Keratinocyte (primary cell): ENCODE measurements at places on chromosomes 3 and 15. TPM values are rescaled to one million over a fixed set of nuclear protein-coding genes. Genes with fewer than 3 reads are reported as not detected.

Gene C3orf85
- not detected in 3 replicates for polyA plus RNA-seq

DNA sequence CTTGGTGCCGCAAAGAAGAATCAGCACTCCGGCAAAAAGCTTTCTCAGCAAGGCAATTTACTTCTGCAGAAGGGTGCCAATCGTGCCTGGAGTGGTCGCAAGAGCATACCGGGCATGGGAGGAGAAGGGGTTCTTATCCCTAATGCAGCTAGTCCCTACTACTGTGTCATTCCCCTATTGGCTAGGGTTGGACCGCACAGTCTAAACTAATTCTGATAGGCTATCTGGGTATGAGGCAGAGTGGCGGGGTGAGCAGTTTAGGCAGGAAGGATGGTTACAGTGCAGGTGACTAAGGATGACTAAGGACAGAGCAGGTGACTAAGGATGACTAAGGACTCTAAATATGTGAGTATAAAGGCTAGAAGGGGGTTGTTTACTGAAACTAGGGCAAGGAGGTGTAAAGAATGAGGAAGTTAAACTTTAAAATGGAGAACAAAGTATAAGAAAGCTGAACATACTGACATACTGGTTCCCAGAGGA, 52.9 kb downstream of the PGBD4 start:
- peaks cover 18% of the 10 kb centered on the region for H3K36me3 ChIP-seq
- peaks cover 5% of the 10 kb centered on the region for H3K4me1 ChIP-seq
- peak overlapping the region; percentile 81 for H3K27ac ChIP-seq
- no peaks in the 10 kb centered on the region for H3K27me3 ChIP-seq
- no peak overlapping the region for H3K4me3 ChIP-seq

DNA sequence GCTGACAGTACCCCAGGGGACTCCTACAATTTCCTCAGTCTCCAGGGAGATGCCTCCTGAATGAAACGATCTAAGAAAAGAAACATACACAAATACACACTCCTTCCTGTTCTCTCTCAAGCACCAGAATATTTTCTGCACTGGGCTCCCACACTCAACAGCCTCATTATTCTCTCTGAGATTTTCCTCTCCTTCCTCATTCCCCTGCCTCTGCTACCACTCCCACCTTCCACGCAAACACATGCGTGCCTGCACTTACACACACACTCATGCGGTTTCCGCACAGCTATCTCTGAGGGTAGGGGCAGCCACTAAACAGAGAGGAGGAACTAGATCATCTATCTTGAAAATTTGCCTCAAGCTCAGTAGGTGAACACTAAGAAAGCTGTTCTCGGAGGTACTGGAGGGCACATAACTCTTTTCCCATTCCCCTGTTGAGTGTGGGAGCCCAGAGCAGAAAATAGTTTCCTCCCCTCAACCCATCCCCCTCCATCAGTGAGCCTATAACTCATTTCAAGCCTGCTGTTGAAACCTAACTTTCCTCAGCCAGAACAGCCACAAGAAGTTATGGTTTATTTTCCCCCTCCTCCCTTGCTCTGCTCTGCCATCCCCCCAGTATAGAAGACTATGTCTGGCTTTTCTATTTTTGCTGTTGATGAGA, 30.5 kb upstream of the TIPARP start:
- no peaks in the 10 kb centered on the region for H3K36me3 ChIP-seq
- no peaks in the 10 kb centered on the region for H3K4me1 ChIP-seq
- H3K27me3 ChIP-seq = no peaks in the 10 kb centered on the region
- H3K27ac ChIP-seq = no peak overlapping the region
- no peak for DNase-seq

DNA sequence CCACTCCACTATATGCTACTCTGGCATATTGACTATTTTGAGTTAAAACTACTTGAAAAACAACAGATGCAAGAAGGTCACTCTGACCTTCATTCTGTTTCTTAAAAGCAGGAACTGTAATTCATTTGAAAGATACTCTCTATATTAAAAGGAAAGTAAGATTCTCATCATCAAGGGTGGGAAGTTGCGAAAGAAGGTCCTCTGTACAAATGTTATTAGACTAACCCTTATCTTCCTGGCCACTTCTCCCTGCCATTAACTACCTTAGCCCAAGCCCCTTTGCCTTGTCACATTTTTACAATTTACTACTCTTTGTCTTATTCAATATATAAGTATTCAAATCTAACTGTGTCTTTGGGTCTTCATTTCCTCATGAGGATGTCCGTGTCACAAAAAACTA, 16.1 kb downstream of the SIDT1 start:
- H3K4me3 ChIP-seq = no peak overlapping the region
- H3K4me1 ChIP-seq = no peaks in the 10 kb centered on the region
- DNase-seq = no peak
- no peaks in the 10 kb centered on the region for H3K27me3 ChIP-seq
- no peaks in the 10 kb centered on the region for H3K36me3 ChIP-seq
- H3K27ac ChIP-seq = no peak overlapping the region

DNA sequence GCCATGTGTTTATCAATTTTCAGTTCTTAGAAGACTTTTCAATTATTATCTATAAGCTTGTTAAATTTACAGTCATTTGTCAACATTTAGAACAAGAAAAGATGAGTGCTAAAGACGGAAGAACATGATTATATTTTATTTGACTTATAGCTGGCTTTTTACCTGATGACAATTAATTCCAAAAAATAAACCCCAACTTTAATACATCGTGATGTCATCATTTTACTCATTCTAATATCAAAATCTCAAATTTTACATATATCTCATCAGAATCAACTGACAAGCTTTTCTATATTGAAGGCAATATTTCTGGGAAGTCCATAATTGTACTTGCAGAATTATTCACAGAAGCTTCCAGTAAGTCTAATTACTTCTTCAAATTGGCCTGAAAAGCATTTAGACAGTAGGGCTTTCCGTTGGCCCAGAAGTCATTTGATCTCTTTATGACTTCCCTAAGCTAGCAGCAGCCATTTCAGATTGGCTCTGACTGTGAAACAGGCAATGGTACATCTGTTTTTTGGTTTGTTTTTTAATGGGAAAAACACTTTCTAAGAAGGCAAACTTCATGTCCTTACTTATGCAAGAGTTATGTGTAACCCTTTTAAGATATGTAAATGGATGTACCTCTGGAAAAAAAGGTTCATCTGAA, 234.7 kb upstream of the PLSCR5 start:
- DNase-seq = no peak
- H3K27me3 ChIP-seq = no peaks in the 10 kb centered on the region
- no peaks in the 10 kb centered on the region for H3K4me1 ChIP-seq
- H3K4me3 ChIP-seq = no peak overlapping the region
- no peak overlapping the region for H3K27ac ChIP-seq

Gene MASP1
- polyA plus RNA-seq = not detected in 3 replicates

DNA sequence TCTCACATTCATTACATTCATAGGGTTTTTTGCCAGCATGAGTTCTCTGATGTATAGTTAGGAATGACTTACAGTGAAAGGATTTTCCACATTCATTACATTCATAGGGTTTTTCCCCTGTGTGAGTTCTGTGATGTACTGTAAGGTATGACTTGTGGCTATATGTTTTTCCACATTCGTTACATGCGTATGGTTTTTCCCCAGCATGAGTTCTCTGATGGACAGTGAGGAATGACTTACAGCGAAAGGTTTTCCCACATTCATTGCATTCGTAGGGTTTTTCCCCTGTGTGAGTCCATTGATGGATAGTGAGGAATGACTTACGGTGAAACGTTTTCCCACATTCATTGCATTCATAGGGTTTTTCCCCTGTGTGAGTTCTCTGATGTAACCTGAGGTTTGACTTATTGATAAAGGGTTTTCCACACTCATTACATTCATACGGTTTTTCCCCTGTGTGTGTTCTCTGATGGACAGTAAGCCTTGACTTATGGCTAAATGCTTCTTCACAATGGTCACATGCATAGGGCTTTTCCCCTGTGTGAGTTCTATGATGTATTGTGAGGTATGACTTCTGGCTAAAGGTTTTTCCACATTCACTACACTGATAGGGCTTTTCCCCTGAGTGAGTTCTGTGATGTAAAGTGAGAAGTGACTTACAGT, 47.4 kb downstream of the ZNF717 start:
- H3K4me1 ChIP-seq = no peaks in the 10 kb centered on the region
- no peak for DNase-seq
- H3K36me3 ChIP-seq = peaks cover 7% of the 10 kb centered on the region
- no peak overlapping the region for H3K27ac ChIP-seq
- no peak overlapping the region for H3K4me3 ChIP-seq

Gene GP9
- not detected in 3 replicates for polyA plus RNA-seq

GRCh38 chr15:43845421-43845820, 18.6 kb downstream of the WDR76 start:
- no peaks in the 10 kb centered on the region for H3K27me3 ChIP-seq
- DNase-seq = no peak
- H3K27ac ChIP-seq = no peak overlapping the region
- H3K4me3 ChIP-seq = no peak overlapping the region
- peaks cover 5% of the 10 kb centered on the region for H3K36me3 ChIP-seq

Gene IDH3A
- 59.4 to 118 TPM (median 110 TPM) in 3 replicates for polyA plus RNA-seq

- peaks cover 15% of the 10 kb centered on the region for H3K36me3 ChIP-seq
- H3K27me3 ChIP-seq = no peaks in the 10 kb centered on the region
- no peaks in the 10 kb centered on the region for H3K4me1 ChIP-seq
These were observed 26.3 kb downstream of the ALS2CL start for GRCh38 chr3:46667061-46667621.

Gene CLDN18
- polyA plus RNA-seq = not detected in 3 replicates

- DNase-seq = no peak
- no peak overlapping the region for H3K27ac ChIP-seq
- no peak overlapping the region for H3K4me3 ChIP-seq
- no peaks in the 10 kb centered on the region for H3K4me1 ChIP-seq
These were observed 28.2 kb downstream of the NEK4 start for GRCh38 chr3:52742418-52743041.

DNA sequence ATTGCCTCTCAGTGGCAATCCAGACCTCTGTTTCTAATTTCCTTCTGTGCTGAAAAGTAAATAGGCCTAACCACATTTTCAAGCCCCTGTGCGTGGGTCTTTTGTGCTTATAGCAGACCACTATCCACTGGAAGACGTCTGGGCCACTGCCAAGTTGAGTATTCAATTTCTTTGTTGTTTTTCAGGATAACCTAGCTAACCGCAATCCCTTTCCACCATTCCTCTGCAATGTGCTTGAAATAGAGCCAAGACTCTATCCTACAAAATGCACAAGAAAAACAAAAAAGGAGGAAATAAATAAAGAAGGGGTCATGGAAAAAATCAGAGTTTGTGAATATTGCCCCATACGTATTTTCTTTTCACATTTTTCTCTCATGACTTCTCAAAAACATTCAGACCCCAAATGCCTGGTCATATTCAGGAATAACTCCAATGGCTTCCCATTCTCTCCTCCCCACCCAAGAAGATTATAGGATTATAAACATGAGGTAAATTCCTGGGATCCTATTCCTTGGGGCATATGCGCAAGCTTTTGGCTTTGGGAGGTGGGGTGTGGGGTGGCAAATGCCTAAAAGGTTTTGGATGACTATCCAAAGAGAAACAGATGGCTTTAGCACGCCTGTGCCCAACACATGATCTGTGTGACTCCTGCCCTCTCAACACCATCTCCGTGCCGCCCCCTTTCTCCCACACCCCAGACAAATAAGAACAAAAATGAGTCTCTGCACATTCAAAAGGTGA, 217.9 kb upstream of the THBS1 start:
- no peaks in the 10 kb centered on the region for H3K36me3 ChIP-seq
- DNase-seq = no peak
- no peak overlapping the region for H3K4me3 ChIP-seq
- no peak overlapping the region for H3K27ac ChIP-seq
- H3K27me3 ChIP-seq = no peaks in the 10 kb centered on the region
- H3K4me1 ChIP-seq = peaks cover 12% of the 10 kb centered on the region

GRCh38 chr3:32495609-32496008, 7.0 kb downstream of the CMTM6 start:
- H3K4me3 ChIP-seq = no peak overlapping the region
- no peak overlapping the region for H3K27ac ChIP-seq
- H3K36me3 ChIP-seq = peaks cover 2% of the 10 kb centered on the region
- H3K27me3 ChIP-seq = no peaks in the 10 kb centered on the region
- peaks cover 17% of the 10 kb centered on the region for H3K4me1 ChIP-seq
